ENCODE measurements at places on chromosomes 2 and 18.
A peak's percentile ranks its signal among the peaks of the same experiment; 100 is the strongest.

- peak; percentile 23 for DNase-seq
Observed at GRCh38 chr2:43218702-43219382, 7.6 kb downstream of the ZFP36L2 start.

DNA sequence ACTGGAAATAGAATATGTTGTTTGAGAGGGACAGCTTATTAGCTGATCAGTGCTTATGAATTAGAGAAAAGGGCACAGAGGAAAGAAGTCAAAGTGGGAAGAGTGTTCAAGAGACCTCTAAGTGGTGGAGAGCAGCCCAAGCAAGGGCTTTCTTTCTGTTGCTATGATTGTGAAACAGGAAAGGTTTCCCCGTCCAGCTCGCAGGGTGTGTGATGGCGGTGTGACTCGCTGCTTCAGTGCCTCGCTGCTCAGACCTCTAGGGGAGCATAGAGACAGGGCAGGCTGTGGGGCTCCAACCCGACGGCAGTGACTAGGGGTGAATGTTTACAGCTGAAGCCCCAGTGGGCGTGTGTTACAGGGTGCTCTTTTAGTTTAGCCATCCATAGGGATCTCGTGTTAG, 166.5 kb upstream of the COPS8 start:
- no peak for DNase-seq

DNA sequence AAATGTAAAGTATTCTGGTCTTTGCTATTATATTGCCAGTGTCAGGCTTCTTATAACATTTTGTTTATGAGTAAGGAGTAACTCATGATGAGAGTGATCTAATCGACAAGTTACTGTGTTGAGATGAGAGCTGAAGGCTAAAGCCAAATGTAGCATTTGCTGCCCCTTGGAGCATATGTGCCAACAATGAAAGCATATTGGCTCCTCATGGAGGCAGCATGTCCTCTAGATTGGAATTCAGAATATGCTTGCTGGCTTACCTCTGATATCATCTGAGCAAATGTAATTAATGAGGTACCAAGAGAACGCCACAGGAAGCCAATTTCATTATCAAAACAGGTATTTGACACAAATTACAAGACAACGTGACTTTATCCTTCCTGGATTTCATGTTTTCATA, 781.1 kb upstream of the FSHR start:
- DNase-seq = no peak

DNA sequence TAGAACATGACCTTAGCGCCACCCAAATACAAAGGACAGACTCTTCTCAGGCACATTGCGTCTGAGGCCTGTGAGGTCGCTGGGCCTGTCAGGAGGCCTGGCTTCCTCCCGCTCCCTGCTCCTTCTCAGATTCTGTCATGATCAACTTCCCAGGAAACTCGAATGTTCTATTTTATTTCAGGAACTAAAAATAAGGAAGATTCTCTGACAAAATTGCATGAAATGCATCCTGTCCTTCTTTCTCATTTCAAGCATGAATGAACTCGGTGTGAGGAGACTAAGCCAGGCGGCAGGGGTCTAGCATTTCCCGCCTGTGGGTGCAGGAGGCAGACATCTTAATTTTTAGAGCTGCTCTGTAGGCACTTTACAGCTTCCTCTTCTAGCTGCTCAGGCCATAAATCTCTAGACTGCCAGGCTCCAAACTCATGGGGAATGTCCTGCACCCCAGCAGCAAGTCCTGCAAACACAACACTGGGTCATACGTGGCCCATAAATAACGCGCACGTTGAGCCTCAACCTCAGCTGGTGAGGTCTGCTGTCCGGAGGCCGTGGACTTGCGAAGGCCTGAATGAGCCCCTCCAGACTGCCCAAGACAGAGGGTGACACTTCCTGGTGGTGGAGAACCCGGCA, 109.7 kb upstream of the ZNF236 start:
- no peak for DNase-seq

GRCh38 chr2:127277028-127277427, 16.9 kb downstream of the ERCC3 start:
- no peak for DNase-seq

GRCh38 chr2:21095178-21095577, 28.6 kb upstream of the TDRD15 start:
- no peak for DNase-seq

GRCh38 chr2:181745796-181746540, 65.7 kb upstream of the NEUROD1 start:
- DNase-seq = no peak

DNA sequence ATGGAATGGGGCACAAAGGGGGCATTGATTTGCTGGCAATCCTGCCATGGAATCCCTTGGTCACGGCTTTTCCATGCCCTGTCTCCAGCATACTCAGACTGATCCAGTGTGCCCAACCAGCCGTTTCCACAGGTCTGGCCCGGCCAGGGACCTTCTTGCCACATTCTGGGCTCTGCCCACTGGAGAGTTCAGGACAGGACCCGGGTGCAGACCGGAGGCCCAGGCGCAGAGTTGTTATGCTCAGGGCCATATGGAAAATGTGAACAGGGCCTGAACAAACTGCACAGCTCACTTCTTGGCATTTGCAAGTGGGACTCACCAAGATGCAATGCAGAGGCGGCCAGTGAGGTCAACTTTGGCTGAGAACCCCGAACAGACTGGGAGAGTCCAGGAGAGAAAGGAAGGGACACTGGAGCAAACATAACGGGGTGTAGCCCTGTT, 15.6 kb upstream of the ASAP2 start:
- DNase-seq = peak; percentile 99

DNA sequence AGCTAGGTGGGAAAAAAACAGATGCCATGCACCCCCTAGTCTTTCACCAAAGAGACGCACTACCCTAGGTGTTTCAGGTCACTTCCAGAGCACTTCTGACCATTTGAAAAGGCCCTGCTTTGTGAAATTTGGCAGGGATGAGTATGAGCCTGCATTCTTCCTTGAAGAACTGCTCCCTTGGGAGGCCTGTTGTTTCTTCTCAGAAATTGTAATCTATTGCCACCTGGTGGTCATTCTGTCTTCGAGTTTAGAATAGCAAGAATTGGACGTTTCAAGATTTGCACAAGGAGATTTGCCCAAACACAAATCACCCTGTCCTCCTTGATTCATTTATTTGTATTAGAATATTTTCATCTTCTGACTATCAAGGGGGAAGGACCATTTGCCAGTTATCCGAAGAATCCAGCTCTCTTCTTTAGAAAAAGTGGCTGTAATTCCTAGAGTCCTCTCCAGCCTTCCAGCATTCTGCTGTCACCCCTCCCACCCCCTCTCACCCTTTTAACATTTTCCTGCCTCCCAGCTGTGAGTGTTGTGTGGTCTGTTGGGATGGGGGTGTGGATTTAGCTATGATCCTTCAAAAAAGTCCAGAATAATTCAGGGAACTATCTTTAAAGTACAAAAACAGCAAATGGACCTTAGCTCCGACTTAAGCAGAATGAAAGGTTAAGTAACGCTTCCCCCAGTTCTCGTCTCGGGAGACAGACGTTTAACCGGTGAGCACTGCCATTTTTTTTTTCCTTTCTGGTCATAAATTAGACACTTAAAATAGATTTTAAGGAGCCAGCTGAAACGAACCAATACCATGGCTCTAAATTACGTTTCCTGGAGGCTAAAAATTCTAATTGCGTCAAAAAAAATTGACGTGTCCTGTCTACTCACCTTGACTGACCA, 3.7 kb upstream of the GAD1 start:
- DNase-seq = peak; percentile 90

DNA sequence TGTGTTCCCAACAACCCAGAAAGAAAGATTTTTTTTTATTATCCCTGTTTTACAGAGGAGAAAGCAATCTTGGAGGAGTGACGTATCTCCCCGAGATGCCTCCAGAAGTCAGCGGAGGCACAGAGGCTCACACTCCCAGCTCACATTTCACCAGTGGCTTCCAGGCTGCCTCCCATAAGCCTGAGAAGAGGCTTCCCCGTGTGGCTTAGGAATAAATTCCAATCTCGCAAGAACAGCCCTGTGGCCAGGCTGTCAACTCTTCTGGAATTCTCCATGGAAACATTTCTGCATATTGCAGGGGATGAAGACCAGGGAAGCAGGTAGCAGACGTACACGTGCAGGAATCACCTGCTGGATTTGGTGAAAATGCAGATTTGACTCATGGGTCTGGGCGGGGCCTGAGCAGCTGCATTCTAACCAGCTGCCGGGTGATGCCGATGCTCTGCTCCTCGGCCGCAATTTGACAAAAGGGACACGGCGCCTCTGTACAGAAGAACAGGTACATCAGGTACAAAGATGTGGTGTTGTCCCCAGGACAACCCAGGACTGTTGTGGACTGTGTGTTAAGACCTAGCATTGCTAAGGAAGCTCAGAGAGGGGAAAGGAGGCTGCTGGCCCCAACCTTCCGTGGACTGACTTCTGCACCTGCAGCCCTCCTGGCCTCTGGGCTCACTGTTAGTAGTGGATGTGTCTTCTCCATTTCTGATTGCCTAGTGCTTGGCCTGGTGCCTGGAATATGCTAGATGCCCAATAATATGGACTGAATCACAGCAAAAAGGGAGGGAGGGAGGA, 114.2 kb upstream of the ID2 start:
- DNase-seq = peak; percentile 33

GRCh38 chr2:214135966-214136365, 274.9 kb upstream of the VWC2L start:
- DNase-seq = no peak

GRCh38 chr18:47558110-47558750, 306.8 kb upstream of the SKOR2 start:
- no peak for DNase-seq

GRCh38 chr2:142716463-142717242, 160.8 kb upstream of the KYNU start:
- peak; percentile 73 for DNase-seq

GRCh38 chr2:200786423-200786822, 25.3 kb upstream of the BZW1 start:
- peak; percentile 66 for DNase-seq

GRCh38 chr2:240775905-240776304, 44.1 kb downstream of the KIF1A start:
- DNase-seq = no peak

DNA sequence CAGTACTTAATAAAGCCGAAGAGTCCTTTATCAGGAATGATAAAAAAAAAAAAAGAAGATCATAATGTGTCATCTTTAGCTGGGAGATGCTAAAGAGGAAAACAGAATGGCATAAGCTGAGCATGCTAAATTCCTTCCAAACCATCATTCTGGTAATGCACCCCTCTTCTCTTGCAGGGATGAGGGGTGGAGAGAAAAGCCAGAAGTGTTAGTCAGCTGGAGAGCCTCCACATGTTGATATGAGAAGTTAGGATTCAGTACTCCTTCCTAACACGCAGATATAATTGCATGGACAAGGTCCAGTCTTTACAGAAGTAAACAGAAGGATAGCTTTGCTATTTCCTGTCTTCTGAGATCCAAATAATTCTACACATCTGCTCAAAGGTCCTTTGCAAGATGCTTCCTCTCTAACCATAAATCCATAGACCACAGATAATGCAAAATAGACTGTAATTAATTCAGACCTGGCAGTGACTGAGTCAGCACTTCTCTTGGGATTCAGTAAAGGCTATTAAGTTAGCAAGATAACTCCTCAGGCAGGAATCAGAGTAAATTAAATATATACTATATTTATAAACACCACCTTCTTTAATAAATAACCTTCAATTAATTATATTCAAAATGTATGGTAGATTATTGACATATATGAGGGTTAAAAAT, 930.0 kb upstream of the KLHL29 start:
- no peak for DNase-seq

GRCh38 chr2:10536569-10537133, 88.5 kb upstream of the ODC1 start:
- DNase-seq = no peak

DNA sequence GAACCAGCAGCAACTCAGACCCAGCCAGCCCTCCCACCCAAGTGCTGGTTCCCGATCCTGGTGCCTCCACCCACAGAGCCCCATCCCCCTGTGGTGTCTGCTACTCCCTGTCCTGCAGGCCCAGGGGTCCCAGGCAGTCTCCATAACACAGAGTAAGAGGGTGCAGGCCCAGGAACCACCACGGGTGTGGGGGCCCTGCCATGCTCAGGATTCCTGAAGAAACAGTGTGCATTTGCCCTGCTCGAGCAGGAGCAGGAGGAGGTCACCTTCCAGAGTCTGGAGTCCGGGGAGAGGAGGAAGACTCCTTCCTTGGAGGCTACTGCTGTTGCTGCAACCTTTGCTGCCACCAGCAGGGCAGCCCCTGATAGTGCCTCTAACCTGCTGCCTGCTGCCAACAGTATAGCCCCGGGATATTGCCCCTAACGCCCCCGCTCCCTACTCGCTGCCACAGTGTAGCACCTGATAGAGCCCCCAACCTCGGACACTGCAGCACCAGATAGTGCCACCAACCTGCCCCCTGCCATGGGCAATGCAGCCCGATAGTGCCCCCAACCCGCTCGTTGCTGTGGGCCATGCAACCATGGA, 46.8 kb upstream of the ANKRD62 start:
- DNase-seq = no peak

- DNase-seq = no peak
Observed at GRCh38 chr18:22337833-22338232, 79.9 kb downstream of the CTAGE1 start.

- no peak for DNase-seq
Observed at GRCh38 chr2:33116799-33117198, 170.0 kb downstream of the LTBP1 start.

DNA sequence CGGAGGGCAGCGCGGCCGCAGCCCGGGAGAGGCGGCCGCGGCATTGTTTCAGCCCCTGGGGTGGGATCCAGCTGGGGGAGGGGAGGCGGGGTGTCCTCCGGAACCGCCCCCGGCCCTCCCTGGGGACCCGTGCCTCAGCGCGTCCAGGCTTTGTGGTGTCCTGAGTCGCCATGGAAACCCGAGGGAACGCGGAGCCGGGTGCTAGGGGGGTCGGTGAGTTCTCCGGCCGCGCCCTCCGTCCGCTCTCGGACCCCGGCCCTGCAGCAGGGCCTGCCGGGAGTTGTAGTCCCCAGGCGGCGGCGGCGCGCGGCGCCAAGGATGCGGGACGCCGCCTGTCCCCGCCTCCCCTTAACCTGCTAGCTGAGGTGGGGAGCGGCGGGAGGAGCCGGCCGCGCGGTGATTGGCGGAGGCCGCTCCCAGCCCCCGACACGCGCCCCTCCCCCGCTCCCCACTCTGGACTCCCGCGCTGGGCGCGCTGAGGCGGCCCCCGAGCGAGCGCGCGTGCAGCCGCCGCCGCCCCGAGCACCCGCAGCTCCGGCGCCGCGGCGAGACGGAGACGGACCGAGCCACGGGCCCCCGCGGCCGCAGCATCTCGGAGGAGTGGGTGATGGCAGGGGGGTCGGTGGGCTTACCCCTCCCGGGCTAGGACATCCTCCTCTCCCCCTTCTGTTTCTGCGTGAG, at the start of gene DPYSL5:
TSS of gene DPYSL5 (plus strand) at position 478 of the 681 bp plus-strand sequence. CDS start 50,368 bp downstream, outside the sequence.
- no peak for DNase-seq

Data from fibroblast of gingiva (primary cell).